Fibroblast of skin of abdomen (primary cell): ENCODE measurements at places on chromosomes 3 and 15.

- peak; percentile 83 for DNase-seq
These were observed 541.2 kb downstream of the RBMS3 start for GRCh38 chr3:29822071-29822470.

DNA sequence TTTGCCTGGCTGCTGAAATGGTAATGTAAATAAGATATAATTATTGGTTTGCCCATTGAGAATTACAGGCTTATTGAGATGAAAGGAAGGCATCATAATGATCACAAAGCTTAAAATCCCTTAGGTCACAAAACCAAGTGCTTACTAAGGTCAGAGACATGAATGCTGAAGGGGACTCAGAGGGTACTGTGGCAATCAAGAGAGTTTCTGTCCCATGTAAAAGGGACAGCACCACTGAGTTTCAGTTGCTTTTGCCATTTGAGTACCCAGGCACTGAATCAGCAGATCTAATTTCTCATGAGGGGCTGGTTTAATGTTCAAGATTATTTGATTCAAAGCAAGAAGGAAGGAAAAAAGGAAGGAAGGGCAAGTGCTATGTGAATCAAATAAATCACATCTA lies 127.0 kb downstream of the PLOD2 start:
- DNase-seq = no peak

DNA sequence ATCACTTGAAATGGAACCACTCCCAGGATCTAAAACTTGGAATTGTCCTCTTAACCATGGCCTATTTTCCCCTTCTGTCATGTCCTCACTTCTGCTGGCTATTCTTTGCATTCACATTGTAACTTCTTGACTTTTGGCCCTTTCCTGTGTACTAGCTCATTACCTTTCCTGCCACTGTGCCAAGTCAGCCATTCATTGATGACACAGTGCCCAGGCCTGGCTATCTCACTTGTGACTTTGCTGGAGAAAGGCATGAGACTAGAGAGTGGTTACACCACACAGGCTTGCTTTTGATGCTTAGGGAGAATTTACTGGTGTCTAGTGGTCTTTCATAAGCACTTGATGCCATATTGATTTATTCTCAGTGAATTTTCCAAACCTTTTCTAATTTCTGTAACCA lies 101.1 kb downstream of the NR1D2 start:
- DNase-seq = no peak

DNA sequence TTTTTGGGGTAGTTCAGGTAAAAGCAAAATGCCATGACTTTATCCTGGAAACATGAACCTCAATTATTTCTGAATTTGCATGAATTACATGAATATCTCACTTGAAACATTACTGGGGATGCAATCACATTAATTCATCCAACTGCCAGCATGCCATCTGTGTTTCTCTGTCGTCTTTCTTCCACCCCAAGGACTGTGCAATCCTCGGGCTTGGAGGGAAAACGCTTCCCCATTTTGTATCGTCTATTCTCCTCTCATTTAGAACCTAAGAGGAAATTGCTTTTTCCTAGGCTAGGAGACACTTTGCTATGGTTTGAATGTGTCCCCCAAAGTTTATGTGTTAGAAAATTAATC lies 109.4 kb downstream of the SQOR start:
- DNase-seq = no peak

- DNase-seq = no peak
These were observed 1026.2 kb downstream of the NAALADL2 start for GRCh38 chr3:175885231-175885766.

GRCh38 chr3:157785102-157785826 lies 282.0 kb upstream of the VEPH1 start:
- DNase-seq = peak; percentile 92

DNA sequence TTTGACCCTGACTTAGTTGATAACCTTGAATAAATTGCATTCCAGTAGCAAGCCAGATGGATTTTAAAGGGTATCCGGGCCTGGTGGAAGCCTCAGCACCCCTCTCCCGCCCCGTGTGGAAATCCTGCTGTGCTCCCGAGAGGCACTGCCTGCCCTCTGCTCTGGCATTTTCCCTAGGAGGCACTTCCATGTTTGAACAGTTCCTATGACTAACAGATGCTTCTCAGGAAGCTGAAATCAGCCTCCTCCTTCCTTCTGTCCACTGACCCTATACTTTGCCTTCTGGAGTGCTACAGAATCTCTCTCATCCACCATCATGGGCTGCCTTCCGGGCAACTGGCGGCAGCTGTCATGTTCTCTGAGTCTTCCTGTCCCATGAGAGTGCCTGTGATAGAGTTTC lies 90.8 kb downstream of the GABRG3 start:
- DNase-seq = no peak

- peak; percentile 87 for DNase-seq
These were observed 2.2 kb upstream of the THRB start for GRCh38 chr3:24496529-24497482.

- DNase-seq = no peak
These were observed 154.8 kb downstream of the SLC9A9 start for GRCh38 chr3:143693506-143693905.

- peak; percentile 74 for DNase-seq
These were observed 5.8 kb downstream of the IGDCC4 start for GRCh38 chr15:65416845-65417416.

GRCh38 chr3:95082191-95082590 lies 1019.3 kb downstream of the NSUN3 start:
- DNase-seq = no peak

GRCh38 chr3:188937389-188937788 lies 234.4 kb upstream of the TPRG1 start:
- peak; percentile 20 for DNase-seq

- DNase-seq = no peak
These were observed 7.2 kb upstream of the CD47 start for GRCh38 chr3:108098003-108098370.

DNA sequence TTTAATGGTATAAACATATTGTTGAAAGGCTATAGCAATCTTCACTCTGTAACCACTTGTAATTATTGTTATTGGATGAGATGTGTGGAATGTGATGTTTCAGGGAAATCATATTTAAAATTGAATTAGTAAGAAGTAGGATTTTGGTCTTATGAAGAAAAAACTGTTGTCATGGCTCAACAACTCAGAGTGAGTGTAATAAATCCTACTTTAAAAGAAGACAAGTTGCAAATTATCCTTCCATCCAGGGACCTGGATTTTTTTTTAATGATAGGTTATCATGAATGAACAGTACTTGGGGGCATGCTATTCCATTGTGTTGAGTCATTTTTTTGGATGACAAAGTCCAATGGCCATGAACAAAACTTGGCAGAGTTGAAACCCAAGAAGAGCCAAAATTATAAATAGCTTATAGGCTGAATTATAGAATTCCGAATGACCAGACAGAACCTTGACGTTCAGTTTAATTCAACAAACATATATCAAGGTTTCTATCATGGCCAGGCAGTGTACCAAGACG lies 625.5 kb upstream of the ZNF717 start:
- peak; percentile 25 for DNase-seq

- DNase-seq = no peak
These were observed 42.5 kb downstream of the SETD2 start for GRCh38 chr3:47121409-47121808.

GRCh38 chr3:149516920-149517319 lies 42.4 kb downstream of the TM4SF4 start:
- DNase-seq = no peak

DNA sequence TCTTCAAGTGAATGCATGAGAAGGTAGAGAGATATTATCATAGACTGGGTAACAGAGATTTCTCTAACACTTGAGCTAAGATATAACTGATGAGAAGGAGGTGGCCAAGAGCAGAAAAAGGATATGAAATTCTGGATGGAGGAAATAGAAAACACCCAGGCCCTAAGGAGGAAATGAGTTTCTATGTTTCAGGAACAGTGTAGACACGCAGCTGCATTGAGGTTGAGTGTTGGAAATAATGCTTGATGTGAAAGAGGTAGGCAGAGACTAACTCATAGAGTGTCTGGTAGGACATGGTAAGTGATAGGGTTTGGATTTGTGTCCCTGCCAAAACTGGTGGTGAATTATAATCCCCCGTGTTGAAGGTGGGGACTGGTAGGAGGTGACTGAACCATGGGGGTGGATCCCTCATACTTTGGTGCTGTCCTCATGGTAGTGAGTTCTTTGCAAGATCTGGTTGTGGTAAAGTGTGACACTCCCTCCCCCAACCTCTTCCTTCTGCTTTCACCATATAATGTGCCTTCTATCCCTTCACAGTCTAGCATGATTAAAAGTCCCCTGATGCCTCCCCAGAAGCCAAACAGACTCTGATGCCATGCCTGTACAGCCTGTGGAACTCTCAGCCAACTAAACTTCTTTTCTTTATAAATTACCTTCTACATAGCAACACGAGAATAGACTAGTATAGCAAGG lies 787.3 kb downstream of the EDEM1 start:
- DNase-seq = no peak

DNA sequence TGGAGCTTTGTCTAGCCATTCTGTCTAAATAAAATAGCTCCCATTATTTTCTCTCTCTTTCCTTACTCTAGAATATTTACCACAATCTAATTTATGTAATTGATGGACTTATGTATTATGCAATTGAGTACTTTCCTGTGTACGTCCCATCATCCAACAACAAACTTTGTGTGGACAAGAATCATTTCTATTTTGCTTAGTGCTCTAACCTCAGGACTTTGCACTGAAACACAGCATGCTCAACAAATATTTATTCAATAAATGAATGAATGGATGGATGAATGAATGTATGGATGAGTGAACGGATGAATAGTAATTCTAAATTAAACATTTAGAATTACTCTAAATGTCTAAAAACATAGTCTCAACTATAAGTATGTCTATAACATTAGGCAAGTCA lies 115.2 kb upstream of the RORA start:
- no peak for DNase-seq

DNA sequence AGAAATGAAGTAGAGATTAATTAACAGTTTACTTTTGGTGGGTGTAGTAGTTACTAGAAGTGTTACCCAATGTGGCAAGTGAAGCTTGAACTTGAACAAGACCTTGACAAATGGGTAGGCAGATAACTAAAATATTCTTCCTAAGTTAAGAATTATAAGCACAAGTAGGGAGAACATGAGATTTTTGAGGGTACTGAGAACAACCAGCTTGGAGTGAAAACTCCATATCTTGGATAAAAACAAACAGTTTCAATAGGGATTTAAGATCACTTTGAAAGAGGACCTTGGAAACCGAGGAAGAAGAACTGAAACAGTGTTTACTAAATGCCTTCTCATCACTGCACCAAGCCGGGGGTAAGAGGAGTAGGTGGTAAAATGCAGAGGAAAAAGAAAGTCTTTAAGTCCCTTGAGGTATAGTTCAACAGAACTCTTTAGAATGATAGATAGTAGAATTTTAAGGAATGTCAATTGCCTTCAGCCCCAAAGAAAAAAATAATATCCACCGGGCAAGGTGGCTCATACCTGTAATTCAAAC lies 496.7 kb downstream of the NAALADL2 start:
- no peak for DNase-seq

- DNase-seq = no peak
These were observed 139.9 kb upstream of the TLE3 start for GRCh38 chr15:70237626-70238025.

- no peak for DNase-seq
These were observed 55.1 kb downstream of the HEG1 start for GRCh38 chr3:125000661-125001060.

GRCh38 chr3:39323494-39323893 lies 6.0 kb upstream of the CCR8 start:
- no peak for DNase-seq

DNA sequence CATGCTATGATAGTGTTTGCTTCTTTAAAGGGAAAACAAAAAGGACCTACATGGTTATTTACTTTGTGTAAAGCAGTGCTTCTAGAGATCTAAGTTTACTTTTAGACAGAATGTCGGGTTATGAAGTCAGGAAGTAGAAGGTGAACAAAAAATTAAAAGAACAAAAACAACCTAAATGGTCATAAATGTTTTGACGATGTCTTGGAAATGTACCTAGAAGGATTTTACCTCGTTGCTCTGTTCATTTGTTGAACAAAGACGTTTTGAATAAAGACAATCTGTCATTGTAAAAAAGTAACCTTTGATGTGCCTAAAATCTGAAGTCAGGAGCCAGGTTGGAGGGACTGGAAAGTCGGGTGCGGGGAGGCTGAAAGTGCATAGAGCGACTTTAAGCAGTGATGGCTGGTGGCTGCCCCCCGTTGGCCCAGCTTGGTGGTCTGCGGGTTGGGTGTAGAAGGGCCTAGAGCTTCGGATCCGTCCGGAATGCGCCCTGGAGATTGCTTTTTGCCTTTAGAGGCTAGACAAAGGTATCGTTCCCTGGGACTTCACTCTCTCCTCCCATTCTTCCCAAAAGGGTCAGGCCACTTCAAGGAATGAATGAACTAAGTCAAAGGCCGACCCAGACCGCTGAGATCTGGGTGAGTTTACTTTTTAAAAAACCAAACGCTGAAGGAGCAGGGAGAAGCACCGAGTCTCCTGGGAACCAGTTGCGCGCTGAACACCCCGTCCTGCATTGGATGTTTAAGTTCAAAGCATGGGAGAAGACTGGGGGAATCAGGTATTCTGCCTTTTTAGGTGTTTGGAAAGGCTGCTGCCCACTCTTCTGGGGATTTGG lies 2.1 kb downstream of the SOX14 start:
- DNase-seq = no peak

- DNase-seq = no peak
These were observed 149.2 kb upstream of the SLC24A5 start for GRCh38 chr15:47971637-47972036.

DNA sequence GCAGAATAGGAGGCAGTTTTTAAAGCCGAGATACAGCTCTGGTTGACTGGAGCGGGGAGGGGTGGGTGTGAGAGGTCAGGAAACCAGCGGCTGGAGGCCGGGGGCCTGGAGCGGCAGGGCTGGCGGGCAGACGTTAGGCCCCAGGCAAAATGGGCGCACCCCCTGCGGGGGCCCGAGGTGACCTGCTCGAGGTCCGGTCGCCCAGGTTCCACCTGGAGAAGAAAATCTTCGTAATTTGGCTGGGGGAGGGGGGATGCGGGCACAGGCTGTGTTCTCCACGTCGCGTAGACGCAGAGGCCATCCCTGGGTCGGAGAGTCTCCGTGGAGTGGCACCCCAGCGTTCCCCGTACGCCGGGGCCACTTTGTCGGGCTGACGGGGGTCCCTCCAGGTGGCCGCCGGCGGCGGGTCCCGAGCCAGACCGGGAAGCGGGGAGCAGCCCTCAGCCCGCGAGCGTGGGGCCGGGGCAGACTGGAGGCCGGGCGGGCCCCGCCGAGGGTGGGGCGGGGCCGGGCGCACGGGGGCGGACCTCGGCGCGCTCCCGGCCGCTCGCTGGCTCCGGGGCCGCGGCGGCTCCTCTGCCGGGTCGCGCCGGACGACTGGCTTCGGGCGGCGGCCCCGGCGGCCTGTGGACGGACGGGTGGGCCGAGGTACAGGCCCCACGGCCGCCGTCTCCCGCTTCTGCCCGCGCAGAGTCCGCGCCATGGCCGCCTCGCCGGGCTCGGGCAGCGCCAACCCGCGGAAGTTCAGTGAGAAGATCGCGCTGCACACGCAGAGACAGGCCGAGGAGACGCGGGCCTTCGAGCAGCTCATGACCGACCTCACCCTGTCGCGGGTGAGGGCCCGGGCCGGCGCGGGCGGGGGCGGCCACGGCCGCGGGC lies at the start of gene CRTC3:
Gene CRTC3, plus strand, starts transcription at position 553 of the 879 bp plus-strand sequence. Its CDS starts 149 bp downstream, at position 702.
- peak; percentile 54 for DNase-seq
